ENCODE measurements at places on chromosomes 1 and 21.

DNA sequence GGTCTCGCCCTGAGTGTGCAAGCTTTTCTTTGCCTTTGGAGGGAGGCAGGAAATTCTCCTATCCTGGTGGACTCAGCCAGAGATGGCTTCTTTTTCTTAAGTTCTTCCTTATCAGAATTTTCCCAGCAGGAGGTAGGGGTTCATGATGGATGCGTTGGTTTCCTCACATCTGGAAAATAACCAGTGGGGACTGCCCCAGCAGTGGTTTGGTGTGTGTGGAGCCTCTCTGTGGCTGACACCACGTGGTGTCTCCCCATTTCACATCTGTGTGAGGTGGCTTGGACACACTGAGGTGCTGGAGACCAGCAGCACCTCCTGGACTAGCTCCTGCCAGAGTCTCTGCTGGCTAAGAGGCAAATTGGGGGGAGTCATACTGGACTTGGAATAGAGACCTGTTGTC lies 32.6 kb downstream of the B3GALT5 start:
- no peak for DNase-seq

DNA sequence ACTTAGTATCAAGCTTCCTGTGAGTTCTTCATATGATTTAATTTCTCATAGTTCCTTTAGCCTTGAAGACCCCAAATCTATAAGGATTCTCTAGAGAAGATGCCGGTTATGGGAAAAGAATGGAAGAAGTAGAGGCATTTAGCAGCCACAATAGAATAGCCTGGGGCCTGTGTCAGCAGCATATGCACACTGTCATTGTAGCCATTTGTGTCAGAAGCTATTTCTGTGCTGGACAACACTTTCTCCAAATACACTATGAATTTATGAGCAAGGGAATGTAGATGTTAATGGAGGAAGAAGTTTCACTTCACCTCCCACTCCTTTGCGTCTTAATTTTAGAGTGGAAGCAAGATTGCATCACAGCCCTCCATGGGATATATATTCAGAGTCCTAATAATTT lies 17.4 kb downstream of the JAM2 start:
- no peak for DNase-seq

- no peak for DNase-seq
These were observed 72.3 kb upstream of the PALMD start for GRCh38 chr1:99573431-99574217.

GRCh38 chr1:241424480-241424971 lies 67.5 kb upstream of the RGS7 start:
- DNase-seq = no peak

GRCh38 chr1:18948913-18949685 lies 7.4 kb downstream of the IFFO2 start:
- DNase-seq = no peak

DNA sequence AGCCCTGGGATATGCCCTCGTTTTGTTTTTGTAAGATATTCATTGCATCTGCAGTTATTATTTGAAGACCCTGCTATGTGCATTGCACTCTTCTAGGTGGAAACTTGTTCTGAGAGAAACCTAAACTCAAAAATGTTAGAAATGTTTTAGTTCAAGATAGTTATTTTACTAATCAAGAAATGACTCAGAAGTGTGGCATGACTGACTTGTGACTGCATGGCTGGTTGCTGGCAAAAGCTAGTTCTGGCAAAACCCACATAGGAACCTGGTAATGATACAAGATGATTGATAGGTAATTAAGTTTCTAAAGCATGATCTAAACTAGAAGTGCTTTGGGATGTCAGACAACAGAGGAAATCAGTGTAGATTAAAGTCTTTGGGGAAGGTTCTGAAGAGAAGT lies 33.8 kb upstream of the NFASC start:
- DNase-seq = no peak

DNA sequence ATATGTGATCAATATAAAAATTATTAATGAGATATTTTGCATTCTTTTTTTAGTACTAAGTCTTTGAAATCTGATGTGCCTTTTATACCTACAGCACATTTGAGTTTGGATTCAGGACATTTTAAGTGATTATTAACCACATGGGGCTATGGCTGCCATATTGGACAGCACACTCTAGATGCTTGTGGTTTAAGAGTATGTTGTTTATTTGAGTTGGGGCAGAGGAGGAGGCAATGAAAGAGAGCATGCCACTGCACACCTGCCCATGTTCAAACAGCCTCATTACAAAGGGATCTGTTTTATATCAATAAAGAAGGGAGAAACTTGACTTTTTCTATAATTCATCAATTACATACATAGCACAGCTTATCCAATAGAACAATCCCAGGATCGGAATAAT lies 99.4 kb upstream of the EDEM3 start:
- DNase-seq = no peak
